ENCODE measurements at places on chromosomes 16 and 17.
A peak's percentile ranks its signal among the peaks of the same experiment; 100 is the strongest.

DNA sequence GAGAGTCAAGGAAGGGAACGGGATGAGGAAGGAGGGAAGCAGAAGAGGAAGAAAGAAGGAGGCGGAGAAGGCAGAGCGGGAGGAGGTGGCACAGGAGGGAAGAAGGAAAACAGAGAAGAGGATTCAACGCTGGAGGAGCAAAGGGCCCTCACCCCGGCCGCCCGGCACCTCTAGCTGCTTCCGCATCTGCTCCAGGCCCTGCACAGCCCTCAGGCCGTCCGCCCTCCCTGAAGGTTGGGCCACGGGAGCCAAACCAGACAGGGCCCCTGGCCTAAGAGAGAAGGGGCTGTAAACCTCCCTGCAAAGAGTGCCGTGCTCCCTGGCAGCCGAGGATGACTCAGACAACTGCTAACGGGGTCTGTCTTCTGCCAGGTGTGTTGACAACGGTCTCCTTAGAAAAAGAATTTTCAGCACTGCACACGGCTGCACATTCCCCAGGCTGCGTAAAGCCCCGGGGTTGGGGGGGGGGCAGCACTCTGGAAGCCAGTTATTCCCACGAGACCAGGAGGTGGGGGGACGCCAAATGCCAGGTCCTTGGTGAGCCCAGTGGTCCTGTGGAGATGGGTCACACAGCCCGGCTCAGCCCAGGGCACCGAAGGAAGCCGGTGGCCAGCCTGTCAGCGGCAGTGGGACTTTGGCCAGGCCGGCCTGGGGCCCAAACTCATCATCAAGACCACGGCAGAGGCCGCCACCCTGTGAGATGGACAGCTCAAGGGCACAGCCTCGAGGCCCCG lies 29.1 kb downstream of the MRM3 start:
- no peak for DNase-seq

DNA sequence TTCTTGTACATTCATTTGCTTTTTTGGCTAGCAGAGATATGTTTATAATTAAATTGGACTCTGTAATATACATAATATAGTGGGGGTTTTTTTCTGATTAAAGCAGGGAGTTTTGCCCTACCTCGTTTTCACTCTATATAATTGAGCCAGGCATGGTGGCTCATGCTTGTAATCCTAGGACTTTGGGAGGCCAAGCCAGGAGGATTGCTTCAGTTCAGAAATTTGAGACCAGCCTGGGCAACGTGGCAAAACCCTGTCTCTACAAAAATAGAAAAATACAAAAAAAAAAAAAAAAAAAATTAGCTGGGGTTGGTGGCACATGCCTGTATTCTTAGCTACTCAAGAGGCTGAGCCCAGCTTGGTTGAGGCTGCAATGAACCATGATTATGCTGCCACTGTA lies 42.2 kb downstream of the PAFAH1B1 start:
- DNase-seq, result no peak

- DNase-seq, result no peak
Observed at GRCh38 chr17:4579678-4580077, 4.7 kb upstream of the SMTNL2 start.

- no peak for DNase-seq
Observed at GRCh38 chr16:77335652-77336234, 99.1 kb downstream of the ADAMTS18 start.

DNA sequence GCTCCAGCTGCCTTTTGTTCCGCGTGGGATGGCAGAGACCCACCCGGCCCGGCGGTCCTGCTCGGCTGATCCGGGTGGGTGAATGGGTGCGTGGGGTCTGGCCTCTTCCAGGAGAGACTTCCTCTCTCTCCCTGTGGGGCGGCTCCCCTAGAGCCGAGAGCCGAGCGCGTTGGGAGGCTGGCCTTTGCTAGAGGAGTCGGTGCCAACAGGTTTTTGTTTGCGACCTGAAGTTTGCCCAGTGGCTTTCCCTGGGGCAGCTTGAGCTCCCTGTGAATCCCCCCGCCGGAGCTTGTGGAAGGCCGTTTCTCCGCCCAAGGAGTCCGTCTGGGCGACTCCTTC lies 970 bp downstream of the EPN2 start:
- peak; percentile 3 for DNase-seq

GRCh38 chr17:60678118-60678444 lies 430 bp downstream of the BCAS3 start:
- DNase-seq, result no peak

- DNase-seq, result no peak
Observed at GRCh38 chr17:59734226-59734625, 26.8 kb downstream of the VMP1 start.

DNA sequence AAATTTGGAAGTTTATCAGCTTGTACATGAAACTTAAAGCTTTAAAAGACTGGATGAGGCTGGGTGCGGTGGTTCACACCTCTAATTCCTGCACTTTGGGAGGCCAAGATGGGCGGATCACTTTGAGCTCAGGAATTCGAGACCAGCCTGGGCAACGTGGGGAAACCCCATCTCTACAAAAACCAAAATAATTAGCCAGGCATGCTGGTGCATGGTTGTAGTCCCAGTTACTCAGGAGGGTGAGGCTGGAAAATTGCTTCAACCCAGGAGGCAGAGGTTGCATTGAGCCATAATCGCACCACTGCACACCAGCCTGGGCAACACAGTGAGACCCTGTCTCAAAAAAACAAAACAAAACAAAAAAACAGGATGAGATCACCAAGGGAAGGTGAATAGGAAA lies 209.5 kb downstream of the AATF start:
- DNase-seq, result no peak

DNA sequence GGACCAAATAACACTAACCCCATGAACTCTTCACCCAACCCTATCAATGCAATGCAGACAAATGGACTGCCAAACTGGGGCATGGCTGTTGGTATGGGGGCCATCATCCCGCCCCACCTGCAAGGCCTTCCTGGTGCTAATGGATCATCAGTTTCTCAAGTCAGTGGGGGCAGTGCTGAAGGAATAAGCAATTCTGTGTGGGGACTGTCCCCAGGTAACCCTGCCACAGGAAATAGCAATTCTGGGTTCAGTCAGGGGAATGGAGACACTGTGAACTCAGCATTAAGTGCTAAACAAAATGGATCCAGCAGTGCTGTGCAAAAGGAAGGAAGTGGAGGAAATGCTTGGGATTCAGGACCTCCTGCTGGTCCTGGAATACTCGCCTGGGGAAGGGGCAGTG lies 78.9 kb downstream of the TMC6 start:
- DNase-seq, result no peak

Measured in stimulated activated CD4-positive, alpha-beta T cell treated with anti-CD3 and anti-CD28 coated beads, Interleukin-12 subunit alpha, Interleukin-12 subunit beta, amount 100 ng/mL, for 4 hours (primary cell).